Suppressor macrophage treated with lipopolysaccharide for 4 hours (primary cell): ENCODE measurements at places on chromosomes 16 and 17.
A peak's percentile ranks its signal among the peaks of the same experiment; 100 is the strongest.

DNA sequence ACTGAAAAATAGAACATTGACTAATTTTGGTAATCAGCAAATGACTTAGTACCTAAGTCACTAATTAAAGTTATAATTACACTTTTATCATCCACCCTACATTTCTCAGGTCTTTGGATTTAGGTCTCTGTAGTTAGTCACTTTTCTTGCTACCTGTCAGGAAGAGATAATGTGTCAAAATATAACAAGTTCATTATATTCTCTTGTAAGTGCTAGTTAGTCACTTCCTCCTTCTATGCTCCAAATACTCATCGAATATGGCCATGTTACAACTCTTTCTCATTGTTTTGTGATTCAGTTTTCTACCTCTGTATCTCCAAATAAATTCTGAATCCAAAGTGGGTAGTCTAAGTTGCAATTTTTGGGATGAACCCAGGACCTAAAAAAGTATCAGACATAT, 163.5 kb upstream of the KIF2B start:
- no peak for DNase-seq

DNA sequence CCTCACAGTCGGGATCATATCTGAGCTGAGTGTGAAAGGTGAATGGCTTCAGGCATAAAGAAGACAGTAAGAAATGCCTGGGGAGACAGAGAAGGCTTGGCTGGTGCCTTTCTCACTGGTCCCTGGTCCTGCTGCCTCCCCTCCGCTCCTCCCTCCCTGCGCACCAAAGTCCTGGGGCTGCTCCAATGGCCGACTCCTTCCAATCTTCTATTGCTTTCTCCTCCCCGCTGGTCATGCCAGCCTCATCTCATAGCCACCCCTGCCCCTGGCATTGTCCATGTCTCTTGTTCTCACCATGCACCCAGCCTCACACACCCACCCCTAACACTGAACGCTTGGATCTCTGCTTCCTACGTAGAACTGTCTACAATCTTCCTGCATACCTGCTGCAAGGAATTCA, 18.0 kb downstream of the TLE7 start:
- no peak for DNase-seq

DNA sequence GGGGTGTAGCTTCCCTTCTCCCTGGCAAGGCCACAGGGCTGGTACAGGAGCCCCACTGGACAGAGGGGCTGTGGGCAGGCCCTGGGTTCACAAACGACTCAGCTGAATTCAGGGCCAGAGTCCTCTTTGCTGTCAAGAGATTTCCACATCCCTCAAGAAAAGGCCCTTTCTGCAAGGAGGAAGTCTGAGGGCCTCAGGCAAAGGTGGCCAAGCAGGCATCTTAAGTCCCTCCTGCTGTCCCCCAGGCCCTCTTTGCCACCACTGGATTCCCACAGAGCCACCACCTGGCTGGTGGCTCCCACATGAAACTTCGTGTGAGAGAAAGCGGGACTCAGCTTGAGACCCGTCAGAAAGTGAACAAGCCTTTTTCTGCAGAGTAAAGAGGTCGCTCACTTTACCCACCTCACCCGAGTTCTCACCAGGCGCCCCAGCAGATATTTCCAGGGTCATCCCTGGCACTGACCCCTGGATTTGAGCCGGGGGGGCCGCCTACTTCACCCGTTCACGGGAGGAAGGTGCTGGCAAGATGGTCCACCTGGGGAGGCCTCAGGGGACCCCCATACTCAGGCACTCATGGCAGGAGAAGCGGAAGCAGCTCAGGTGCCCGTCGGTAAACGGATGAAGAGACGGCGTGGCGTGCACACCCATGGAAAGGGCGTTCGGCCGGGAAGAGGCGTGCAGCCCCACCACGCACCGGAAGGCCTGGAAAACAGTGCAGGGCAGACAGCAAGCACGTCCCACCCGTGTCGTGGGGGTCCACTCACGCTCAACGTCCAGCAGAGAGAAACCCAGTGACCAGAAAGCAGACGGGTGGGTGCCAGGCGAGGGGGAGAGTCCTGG, 3.6 kb downstream of the RNF166 start:
- peak; percentile 48 for DNase-seq

DNA sequence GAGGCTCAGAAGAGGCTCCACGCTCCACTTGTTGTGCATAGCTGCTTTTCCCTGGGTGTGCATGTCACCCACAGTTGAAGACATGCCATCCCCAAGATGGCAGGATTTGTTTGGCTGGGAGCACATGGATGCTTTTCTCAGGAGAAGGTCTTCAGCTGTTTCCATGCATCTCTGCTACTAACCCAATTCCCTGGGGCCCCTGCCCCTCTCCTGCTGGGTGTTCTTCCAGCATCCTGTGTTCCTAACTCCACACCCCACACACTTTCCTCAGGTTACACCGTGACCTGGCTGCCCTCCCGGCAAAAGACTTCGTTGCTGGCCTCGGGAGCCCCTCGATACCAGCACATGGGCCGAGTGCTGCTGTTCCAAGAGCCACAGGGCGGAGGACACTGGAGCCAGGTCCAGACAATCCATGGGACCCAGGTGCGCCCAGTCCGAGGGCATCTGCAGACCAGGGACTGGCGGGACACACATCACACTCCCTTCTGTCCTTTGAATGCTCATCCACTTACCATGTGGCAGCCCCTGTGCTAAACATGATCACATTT, 21.5 kb downstream of the ITGAL start:
- no peak for DNase-seq

DNA sequence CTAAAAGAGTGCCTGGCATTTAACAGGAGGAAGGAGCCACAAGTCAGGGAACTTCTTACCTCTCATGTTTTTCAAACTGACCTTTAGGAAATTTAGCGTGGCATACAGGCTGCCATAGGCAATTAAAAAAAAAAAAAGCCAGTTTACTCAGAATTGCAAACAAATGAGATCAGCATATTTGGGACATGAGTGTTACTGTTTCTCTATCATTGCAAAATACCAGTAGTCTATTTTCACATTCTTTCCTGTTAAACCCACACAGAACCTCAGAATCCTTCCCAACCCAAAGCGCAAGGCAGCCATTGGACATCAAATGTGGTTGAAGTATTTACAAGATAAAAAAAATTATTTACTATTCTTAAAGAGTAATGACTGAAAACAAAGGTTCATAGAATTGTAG, 366.4 kb upstream of the DYNLRB2 start:
- DNase-seq: no peak

- DNase-seq: peak; percentile 5
Measured at GRCh38 chr16:68995011-68995504, 110.4 kb upstream of the HAS3 start.

DNA sequence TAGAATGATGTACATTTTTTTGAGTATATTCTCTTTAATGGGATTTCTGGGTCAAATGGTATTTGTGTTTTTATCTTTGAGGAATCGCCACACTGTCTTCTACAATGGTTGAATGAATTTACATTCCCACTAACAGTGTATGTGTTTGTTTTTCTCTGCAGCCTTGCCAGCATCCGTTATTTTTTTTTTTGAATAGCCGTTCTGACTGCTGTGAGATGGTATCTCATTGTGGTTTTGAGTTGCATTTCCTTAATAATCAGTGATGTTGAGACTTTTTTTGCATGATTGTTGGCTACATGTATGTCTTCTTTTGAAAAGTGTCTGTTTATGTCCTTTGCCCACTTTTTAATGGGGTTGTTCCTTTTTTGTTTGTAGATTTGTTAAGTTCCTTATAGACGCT, 172.7 kb upstream of the CDH8 start:
- DNase-seq: no peak

GRCh38 chr17:57035971-57036481, 49.0 kb upstream of the AKAP1 start:
- no peak for DNase-seq

DNA sequence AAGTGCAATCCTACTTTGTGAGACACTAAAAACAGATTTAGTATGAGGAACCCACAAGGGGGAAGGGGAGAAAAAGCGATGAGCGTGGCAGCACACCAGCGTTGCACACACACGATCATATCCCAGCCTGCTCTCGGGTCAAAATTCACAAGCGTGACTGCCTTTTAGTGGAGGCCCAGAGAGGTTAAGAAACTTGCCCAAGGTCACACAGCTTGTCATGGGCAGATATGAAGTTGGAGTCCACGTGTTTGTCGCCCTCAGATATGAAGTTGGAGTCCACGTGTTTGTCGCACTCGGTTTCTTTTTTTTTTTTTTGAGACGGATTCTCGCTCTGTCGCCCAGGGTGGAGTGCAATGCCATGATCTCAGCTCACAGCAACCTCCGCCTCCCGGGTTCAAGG, 58.3 kb downstream of the TIMM22 start:
- DNase-seq: no peak

DNA sequence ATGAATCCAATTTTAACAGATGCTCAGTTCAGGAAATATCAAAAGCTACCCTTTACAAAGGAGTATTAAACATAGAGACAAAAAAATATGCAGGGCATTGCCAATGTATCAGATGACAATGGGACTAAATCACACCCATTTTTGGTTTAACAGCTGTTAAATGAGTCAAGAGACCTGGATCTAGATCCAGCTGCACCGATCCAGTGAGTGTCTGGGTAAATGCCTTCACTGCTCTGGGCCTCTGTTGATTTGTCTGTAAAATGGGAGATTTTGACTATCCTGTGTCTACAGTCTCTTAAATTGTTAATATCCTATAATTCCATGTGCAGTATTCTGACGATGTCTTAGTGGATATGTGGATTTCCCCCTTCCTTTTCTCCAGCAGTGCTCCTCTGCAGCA, 16.4 kb downstream of the KRT23 start:
- no peak for DNase-seq

GRCh38 chr17:43722269-43722619, 36.3 kb downstream of the SOST start:
- no peak for DNase-seq

GRCh38 chr17:27407916-27408864, 48.1 kb upstream of the KSR1 start:
- DNase-seq: no peak
